ENCODE measurements at places on chromosomes 5 and 9.

GRCh38 chr9:17611917-17612316 lies 33.1 kb downstream of the SH3GL2 start:
- DNase-seq = no peak

- no peak for DNase-seq
Measured at GRCh38 chr5:33762859-33763258, 128.9 kb downstream of the ADAMTS12 start.

GRCh38 chr5:134086943-134087305 lies 27.6 kb upstream of the TCF7 start:
- no peak for DNase-seq

DNA sequence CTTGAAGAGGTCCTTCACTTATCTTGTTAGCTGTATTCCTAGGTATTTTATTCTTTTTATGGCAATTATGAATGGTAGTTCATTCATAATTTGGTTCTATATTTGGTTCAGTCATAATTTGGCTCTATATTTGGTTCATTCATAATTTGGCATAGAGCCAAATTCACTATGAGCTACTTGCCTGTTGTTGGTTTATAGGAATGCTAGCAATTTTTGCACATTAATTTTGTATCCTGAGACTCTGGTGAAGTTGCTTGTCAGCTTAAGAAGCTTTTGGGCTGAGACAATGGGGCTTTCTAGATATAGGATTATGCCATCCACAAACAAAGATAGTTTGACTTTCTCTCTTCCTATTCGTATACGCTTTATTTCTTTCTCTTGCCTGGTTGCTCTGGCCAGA lies 142.2 kb downstream of the PLCXD3 start:
- no peak for DNase-seq

GRCh38 chr5:78805474-78806124 lies 157.0 kb upstream of the LHFPL2 start:
- no peak for DNase-seq

- DNase-seq = no peak
Measured at GRCh38 chr9:126109575-126109974, 217.1 kb upstream of the MVB12B start.

DNA sequence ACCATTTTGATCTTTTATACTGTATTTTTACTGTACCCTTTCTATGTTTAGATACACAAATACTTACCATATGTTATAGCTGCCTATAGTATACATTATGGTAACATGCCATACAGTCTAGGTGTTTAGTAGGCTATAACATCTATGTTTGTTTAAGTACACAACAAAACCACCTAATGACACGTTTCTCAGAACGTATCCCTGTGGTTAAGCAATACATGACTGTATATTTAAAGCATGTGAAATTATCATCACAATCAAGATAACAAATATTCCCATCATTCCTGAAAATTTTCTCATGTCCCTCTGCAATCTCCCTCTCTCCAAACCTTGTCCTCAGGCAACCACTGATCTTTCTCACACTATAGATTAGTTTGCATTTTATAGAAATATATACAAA lies 66.4 kb upstream of the SUSD1 start:
- no peak for DNase-seq

- no peak for DNase-seq
Measured at GRCh38 chr5:166509085-166509484, 1782.4 kb upstream of the WWC1 start.

GRCh38 chr9:121398374-121398773 lies 28.3 kb upstream of the STOM start:
- DNase-seq = peak; percentile 78

DNA sequence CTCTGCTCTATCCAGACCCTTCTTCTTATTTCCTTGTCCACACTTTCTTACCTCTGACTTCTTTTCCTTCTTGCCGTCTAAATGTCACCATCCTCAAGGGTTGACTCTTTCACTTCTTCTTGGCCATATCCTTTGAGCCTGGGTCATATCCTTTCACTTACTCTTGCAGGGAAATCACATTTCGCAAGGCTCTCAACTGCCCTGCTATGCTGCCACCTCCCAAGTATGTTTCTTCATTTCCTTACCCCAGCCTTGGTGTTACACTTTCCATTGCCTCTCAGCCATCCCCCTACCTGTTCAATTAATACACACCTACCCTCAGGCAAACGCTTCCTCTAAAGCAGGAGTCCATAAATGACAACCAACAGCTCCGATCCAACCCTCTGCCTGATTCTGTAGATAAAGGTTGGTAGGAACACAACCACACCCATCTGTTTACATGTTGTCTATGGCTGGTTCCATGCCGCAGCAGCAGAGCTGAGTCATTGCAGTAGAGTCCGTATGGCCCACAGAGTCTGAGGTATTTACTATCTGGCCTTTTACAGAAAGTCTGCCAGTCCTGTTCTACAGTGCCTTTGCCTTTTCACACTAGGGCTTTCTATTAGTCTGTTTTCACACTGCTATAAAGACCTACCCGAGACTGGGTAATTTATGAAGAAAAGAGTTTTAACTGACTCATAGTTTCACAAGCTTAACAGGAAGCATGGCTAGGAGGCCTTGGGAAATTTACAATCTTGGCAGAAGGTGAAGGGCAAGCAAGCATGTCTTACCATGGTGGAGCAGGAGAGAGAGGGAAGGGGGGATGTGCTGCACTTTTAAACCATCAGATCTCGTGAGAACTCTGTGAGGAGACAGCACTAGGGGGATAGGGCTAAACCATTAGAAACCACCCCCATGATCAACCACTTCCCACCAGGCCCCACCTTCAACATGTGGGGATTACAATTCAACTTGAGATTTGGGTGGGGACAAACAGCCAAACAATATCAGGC lies 97.9 kb downstream of the SV2C start:
- DNase-seq = no peak

GRCh38 chr9:76893395-76893932 lies 12.4 kb downstream of the PRUNE2 start:
- no peak for DNase-seq

- DNase-seq = no peak
Measured at GRCh38 chr9:114452219-114453165, 52.8 kb downstream of the WHRN start.

- DNase-seq = no peak
Measured at GRCh38 chr5:134844252-134844651, 1.5 kb upstream of the C5orf24 start.

GRCh38 chr5:103216137-103216536 lies 42.4 kb upstream of the MACIR start:
- DNase-seq = no peak

GRCh38 chr5:123382252-123382651 lies 41.0 kb downstream of the CEP120 start:
- no peak for DNase-seq

DNA sequence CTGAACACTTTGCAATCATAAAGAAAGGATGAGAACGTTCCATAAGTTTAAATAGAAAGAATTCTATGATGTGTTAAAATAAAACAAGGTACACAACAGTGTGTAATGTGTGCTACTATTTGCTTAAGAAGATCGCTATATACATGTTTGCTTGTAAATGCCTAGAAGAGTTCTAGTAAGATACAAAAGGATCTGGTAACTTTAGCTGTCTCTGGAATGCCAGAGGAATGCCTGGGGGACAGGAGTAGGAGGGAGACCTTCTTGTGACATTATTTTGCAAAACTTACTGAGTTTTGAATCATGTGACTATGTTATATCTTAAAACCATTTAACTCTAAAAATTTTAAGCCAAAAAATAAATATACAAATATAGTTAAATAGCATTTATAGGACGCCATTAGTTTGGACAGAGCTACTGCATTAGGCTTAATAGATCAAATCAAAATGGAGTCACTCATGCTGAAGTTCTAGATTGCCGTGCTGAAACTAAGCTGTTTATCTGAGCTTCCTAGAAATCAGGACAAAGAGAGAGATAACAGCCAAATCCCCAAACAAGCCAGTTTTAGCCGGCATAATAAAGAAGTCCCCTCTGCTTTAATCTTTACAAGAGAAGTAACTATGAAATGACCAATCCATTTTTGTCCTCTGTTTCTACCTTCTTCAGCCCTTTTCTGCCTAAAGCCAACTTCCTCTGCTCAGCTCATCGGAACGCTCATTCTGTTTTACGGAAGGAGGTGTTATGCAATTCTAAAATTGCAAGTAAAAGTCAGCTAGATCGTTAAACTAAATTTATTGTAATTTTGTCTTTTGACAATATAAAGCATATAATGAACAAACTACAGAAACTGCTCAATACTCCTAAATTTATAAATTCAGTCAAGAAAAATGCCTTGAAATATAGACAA lies 44.8 kb downstream of the LIX1 start:
- no peak for DNase-seq

Measured in AG08396 (cell line).